GM18507 (cell line): ENCODE measurements at places on chromosomes 1 and 21.
A peak's percentile ranks its signal among the peaks of the same experiment; 100 is the strongest.

DNA sequence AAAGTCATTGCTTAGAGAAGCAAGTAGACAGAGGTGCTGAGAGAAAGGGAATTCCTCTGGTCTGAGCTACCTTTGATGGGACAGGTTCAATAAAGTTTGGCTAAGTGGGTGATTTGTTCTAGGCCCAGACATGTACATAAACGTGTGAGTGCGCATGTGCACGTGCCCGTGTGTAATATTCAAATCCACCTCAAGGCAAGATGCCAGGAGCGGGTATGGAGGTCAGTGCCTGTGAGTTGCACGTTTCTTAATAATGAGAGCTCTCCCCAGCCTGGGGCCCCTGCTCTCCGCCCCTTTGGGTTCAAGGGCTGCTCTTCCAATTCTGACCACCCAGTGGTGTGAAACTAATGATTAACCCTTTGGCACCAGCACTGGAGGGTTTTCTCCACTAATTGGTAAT, 53.8 kb upstream of the LMO4 start:
- DNase-seq = no peak

GRCh38 chr1:170133766-170134495, 11.8 kb upstream of the NTMT2 start:
- DNase-seq = no peak

- DNase-seq = no peak
Observed at GRCh38 chr1:167671727-167672511, 41.9 kb downstream of the RCSD1 start.

GRCh38 chr1:11804666-11805421, 920 bp downstream of the MTHFR start:
- DNase-seq = no peak

GRCh38 chr1:225700164-225700821, 47.4 kb upstream of the ENAH start:
- no peak for DNase-seq

GRCh38 chr1:182210417-182210816, 148.9 kb upstream of the ZNF648 start:
- no peak for DNase-seq

GRCh38 chr1:63921802-63922201, 148.0 kb downstream of the ROR1 start:
- no peak for DNase-seq

DNA sequence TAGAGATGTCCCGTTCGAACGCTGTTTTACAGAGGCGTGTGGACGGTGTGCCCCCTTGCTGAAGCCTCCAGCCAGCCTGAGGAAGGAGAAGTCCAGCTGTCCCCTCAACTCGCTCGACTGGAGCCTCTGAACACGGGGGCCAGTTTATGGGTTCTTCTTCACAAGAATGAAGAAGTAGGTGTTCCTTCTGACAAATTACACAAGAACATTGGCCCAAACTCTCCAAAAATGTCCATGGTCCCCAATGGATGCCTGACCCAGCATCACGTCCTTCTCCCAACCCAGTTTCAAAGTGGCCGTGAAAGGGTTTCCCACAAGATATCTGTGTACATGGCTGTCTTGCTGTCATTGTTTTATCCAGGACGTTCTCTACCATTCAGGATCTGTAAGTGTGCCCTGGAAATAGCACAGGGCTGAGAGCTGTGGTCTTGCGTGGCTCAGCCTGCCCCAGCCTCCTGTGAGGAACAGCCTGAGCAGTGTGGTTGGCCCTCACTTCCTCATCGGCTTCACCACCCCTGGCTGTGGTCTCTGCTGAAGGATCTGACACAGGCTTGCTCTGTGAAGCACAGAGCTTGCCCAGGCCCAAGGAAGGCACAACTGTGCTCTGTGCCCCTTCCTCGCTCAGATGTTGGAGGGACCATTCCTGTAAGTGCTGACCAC, 1.0 kb upstream of the S100B start:
- peak; percentile 32 for DNase-seq

GRCh38 chr1:59018860-59019259, 235.0 kb upstream of the JUN start:
- no peak for DNase-seq

DNA sequence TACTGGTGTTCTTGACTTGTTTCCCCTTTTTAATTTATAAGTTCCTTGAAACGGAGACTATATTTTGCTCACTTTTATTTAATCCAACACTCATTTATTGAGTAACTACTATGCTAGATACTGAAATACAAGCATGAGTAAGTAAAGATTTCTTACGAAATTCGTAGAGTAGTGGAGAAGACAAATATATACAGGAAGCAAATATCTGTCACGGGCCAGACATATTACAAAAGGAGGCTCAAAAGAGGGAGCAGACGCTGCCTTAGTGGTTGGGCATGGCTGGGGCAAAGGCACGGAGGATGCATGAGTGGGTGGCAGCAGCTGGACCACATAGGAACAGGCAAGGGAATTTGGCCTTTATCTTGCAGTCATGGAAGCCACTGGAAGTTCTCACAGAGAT, 6.8 kb downstream of the NCF2 start:
- no peak for DNase-seq

GRCh38 chr1:27868556-27868931, 3.8 kb upstream of the THEMIS2 start:
- no peak for DNase-seq

DNA sequence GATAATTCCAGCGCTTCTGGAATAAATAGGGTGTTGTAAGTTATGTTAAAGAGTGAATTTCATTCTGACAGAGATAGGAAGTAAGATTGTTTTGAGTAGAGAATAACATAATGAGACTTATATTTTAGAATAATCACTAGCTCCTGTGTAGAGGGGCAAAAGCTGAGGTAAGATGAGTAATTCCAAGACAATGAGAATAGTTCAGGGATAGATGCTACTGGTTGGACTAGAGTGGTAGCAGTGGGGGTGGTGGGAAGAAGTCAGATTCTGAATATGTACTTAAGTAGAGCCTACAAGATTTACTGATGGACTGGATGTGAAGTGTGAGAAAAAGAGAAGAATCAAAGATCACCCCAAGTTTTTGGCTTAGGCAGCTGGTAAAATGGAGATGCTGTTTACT, 23.3 kb upstream of the MOV10 start:
- no peak for DNase-seq

DNA sequence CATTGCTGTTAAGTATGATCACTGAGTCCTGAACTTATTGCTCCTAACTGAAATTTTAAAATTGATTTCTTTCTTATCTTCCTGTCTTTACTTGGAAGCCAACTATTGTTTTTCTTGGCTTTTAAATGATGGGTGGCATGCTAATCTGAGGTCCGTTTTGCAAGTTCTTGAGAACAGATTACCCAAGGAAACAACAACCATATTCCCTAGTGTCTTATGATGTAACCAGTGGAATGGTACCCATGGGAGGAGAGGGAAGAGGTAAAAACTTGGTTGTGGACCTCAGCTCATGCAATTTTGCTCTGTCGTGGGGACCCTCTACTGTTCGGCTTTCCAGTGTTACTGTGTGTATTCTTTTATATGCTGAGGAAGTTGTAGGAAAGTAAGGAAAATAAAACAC, 454.8 kb upstream of the ADAMTS5 start:
- no peak for DNase-seq

DNA sequence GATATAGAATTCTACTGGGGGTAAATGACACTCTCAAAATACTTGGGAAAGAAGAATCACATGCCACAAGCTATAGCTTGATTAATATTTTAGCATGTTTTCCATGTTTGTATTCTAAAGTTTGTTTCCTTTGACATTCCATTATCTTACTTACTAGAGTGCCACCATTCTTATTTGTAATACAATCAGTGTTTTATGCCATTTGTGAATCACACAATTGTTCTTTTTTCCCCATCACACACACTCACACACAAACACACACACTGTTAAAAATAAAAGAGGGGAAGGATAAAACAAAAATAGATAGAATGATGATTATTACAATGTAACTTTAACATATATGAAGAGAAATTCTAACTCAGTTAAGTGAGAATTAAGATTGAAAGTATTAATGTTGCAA, 16.0 kb upstream of the TEKT2 start:
- no peak for DNase-seq

DNA sequence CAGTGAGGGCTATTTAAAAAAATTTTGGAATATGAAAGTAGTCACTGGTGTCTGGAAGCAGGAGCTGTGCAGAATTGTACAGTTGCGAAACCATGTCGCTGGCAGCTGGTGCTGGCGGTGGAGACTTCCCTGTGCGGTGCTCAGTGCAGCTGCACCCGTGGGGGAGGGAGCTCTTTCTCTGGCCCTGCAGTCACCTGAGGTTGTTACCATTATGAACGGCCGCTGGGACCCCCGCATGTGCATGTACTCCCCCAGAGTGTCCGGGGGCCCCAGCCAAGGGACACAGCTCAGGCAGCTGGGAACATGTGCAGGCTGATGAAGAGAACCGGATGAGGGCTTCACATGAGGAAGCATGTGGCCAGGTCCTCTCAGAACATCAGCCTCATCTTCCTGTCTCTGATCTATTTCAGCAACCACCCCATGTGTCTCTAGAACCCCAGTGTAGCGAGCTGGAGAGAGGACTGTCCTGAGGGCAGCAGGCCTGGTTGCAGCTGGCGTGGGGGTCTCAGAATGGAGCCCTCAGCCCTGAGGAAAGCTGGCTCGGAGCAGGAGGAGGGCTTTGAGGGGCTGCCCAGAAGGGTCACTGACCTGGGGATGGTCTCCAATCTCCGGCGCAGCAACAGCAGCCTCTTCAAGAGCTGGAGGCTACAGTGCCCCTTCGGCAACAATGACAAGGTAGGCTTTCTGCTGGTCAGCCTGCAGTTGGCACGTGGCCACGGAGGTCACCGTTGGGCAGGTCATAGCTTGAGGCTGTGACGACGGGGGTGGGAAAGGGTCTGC, at the start of gene TRPM2:
TRPM2 (plus strand) TSS at position 431 of the 780 bp plus-strand sequence; CDS start at position 511, 80 bp downstream.
- DNase-seq = no peak
